ENCODE measurements at places on chromosomes 6 and 20.

DNA sequence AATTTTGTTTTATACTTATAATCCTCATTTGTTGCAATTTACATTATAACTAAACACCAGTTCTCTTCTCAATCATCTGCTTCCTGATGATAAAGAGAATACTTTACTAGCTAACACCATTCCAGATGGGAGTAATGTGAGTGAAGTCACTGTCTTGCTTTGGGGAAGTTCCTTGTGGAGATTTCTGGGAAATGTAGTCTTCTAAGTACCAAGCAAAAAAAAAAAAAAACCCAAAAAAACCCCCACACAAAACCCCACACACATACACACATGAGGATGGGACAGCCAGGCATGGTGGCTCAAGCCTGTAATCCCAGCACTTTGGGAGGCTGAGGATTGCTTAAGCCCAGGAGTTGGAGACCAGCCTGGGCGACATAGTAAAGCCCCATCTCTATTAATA, 2.2 kb upstream of the SNPH start:
- DNase-seq: no peak

DNA sequence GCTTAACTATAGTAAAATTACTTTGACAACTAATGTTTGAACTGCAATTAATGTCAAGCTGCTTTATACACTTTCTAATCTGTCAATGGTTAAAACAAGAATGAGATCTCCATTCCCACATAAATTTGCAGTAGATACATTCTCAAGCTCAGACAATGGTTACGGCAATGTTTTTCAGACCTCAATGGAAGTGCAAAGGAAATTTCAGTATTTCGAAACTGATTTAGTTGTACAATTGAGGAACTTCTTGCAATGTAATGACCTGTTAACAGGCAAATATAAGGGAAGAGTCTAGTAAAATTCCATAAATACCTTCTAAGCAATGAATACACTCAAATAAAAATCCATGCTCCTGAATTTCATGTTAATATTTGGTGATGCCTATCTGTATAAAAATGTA, 94.7 kb downstream of the ADTRP start:
- no peak for DNase-seq

DNA sequence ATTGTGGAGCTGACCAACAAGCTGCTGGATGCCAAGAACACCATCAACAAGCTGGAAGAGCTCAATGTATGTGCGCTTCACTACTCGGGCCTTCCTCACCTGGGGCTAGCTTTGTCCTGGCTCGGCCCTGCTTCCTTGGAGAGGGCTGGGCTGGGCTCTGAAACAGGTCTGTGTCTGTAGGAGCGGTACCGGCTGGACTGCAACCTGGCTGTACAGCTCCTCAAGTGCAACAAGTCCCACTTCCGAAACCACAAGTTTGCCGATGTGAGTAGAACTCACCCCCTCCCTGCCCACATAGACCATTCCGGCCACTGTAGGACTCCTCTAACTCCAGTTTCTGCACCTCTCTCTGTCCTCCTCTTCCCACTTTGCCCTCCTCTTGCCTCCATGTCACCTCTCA, 6.7 kb downstream of the LRRC73 start:
- DNase-seq: no peak

- no peak for DNase-seq
Measured at GRCh38 chr6:11291582-11291981, 59.1 kb upstream of the NEDD9 start.

GRCh38 chr6:112291161-112291762, 36.9 kb upstream of the LAMA4 start:
- no peak for DNase-seq

Data from AG04450 (cell line).